ENCODE measurements at places on chromosomes 2 and 18.
A peak's percentile ranks its signal among the peaks of the same experiment; 100 is the strongest.

- peak; percentile 99 for DNase-seq
These were observed 41.7 kb downstream of the MYOM1 start for GRCh38 chr18:3177902-3178687.

DNA sequence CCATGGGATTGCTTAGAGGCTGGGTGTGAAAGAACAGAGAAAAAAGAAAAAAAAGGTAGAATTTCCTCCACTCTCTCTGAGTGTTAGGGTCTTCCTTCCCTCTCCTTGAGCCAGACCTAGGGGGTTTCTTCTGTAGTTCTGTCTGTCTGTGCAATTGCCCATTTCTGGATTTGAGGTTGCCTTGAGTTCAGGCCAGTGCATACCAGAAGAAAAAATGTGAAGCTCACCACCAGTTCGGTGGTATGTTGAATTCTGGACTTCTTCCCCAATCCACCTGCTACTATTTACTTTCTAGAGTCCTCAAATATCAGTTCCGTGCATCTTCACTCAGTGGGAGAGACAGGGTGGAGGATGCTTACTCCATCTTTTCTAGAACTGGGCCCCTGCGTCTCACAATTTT, 15.3 kb upstream of the SELENOI start:
- DNase-seq, result no peak

GRCh38 chr2:67499989-67500388, 102.9 kb downstream of the ETAA1 start:
- DNase-seq, result no peak

- peak; percentile 62 for DNase-seq
These were observed 191.3 kb downstream of the MYO1B start for GRCh38 chr2:191436368-191437055.

DNA sequence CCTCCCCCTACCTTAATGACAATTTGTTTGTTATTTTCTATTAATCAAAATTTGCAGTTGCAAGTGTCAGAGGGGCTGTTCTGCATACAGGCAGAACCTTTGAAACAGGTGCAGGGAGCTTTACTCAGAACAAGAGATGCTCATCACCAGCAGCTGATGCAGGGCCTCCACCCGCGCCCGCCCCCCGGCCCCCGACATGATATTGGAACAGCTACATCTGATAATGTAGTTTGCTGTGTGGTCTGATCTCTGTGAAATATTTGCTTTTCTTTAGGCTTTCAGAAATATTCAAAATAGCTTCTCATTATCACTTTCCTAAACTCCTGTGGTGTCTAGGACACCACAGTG, 130.0 kb downstream of the PRKCE start:
- DNase-seq, result no peak

DNA sequence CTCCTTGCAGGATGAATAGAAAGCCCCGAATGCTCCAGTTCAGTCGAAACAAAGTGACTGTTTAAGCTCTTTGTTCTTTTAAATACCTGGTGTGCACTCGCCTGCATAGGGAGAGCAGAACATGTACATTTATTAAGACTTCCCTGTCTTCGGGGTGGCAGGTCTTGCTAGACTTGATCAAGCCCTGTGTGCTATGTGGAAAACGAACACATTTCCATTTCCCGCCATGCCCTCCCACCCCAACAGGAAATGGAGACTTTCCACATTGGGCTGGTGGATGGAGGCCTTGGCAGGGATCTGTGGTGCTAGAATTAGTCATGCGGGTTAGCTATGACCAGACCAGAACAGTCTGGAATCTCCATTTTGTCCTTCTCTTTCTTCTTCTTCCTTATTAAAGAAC, 321.0 kb upstream of the THSD7B start:
- DNase-seq, result no peak

Measured in suppressor macrophage treated with lipopolysaccharide for 4 hours (primary cell).